ENCODE measurements at places on chromosomes 6 and 20.

- no peak for DNase-seq
Measured at GRCh38 chr6:111530667-111531066, 47.6 kb upstream of the REV3L start.

- no peak for DNase-seq
Measured at GRCh38 chr6:113856625-113857555, at the start of gene MARCKS. Gene MARCKS (plus strand): TSS chr6:113857345. CDS start chr6:113857746, 401 bp downstream.

- no peak for DNase-seq
Measured at GRCh38 chr20:17418737-17419136, 112.4 kb downstream of the BFSP1 start.

- no peak for DNase-seq
Measured at GRCh38 chr6:92682516-92683398, 736.6 kb downstream of the EPHA7 start.

DNA sequence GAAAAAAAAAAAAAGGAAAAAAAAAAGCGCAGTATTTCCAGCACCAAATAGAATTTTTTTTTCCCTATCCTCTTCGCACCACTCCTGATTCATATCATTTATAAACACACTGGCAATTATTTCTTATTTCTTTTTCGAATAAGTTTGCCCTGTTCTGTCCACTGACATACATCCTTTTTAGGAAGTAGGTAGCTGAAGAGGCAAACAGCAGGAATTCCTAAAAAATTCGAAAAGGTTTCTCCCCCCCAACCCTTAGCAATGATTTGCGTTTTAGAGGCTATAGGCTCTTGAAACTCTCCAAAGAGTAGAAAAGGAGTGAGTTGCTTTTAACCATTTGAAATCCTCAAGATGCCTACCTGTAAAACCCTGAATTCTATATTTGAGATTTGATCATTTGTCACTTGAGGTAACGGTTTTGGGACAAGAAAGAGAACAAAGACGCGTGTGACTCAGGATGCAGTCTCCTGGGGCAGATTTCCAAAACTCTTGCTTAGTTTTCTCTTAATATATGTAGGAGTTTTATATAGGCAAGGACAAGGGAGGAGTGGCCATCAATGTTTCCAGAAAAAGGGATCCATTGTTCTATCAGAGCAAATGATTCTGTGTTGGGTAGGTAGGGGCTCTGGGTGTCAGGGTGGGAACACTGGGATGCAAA is 531 bp upstream of the CCN2 start:
- DNase-seq: no peak

DNA sequence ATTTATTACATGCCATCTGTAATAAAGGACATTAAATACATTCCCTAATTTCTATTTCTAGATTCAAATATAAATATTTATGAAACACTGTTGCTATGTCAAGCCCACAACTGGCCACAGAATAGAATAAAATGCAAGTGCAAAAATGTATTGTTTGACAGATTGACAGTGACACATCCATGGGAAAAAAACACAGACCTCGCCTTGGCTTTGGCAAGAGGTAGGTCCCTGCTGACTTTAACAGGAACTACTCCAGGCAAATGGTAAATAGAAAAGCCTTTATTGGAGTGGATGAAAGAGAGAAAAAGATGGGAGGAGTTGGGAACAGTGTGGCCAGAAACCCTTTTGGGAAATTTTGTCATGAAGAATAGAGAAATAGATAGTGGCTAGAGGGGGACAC is 622.9 kb downstream of the UTRN start:
- DNase-seq: no peak

- no peak for DNase-seq
Measured at GRCh38 chr20:42688576-42688975, 501.1 kb downstream of the PTPRT start.

DNA sequence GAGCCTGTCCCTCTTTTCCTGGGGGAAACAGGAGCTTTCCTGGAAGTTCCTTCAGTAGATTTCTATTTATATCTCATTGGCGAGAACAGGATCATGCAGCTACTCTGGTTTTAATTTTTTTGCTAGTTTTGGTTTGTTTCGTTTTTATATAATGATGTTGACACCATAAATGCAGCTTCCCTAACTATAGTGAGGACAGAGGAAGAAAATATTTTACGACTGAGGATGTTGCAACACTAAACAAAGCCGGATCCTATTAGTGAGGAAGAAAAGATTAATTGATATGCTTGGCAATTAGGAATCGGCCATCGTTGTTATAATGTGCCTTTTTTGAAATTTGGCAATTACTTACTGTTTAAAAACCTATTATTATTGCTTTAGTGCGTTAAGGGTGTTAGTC is 16.6 kb downstream of the KDM1B start:
- no peak for DNase-seq

- DNase-seq: no peak
Measured at GRCh38 chr6:52570291-52570700, 6.6 kb downstream of the TRAM2 start.

DNA sequence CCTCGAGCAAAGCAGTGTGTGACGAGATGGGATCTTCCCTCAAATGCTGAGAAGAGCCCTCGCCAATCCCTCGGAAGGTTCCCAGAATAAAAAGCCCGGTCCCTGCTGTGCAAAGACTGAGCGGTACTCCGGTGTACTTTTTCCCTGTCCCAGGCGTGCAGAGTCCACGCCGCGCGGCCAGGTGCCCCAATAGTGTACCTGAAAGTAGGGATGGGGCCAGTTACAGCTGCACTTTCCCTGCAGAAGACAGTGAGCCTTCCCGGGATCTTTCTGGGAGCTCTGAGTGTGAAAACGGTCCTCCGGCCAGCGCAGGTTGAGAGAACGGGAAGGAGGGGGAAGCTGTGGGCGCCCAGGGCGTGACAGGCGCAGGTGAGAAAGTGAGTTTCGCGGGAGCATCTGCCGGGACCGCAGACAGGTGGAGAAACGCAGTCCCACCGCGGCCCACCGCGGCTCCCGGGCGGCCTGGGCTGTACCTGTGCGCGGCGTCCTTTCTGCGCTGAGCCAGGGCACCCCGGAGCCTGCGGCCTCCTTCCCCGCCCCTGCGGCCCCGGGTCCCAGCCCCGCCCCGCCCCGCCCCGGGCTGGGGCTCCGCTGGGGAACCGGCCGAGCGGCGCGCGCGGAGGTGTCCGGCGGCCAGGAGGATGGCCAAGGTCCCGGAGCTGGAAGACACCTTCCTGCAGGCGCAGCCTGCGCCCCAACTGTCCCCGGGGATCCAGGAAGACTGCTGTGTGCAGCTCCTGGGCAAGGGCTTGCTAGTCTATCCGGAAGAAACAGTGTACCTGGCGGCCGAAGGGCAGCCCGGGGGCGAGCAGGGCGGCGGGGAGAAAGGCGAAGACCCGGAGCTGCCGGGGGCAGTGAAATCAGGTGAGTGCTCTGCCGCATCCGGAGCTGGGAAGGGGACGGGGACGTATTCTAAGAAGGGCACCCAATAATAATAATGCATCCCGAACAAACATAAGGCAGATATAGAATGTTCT is at the start of gene RFX6:
Gene RFX6, plus strand, starts transcription at position 608 of the 977 bp plus-strand sequence. Its CDS starts 34 bp downstream, at position 642.
- DNase-seq: no peak

- DNase-seq: peak; percentile 7
Measured at GRCh38 chr6:17156112-17156921, 54.5 kb downstream of the STMND1 start.

GRCh38 chr20:41367393-41367695 is 726 bp upstream of the EMILIN3 start:
- DNase-seq: no peak

GRCh38 chr20:64065974-64066343 is 3.0 kb downstream of the TCEA2 start:
- peak; percentile 43 for DNase-seq

GRCh38 chr6:139904568-139904967 is 530.1 kb upstream of the CITED2 start:
- no peak for DNase-seq

DNA sequence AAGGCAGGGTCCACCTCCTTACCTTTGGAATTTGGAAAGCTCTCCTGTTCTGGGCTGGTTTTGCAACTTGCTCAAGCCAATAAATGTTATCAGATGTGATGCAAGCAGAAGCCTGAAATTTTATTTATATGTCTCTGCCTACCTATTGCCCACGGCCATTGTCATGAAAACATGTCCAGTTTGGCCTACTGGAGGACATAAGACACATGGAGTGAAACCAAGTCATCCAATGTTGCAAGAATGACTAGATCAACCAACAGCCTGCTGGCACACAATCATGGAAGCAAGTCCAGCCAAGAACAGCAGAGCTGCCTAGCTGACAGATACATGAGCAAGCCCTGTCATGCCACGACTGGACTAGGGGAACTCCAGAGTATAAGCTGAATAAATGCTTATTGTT is 56.7 kb upstream of the IRAK1BP1 start:
- DNase-seq: no peak

- no peak for DNase-seq
Measured at GRCh38 chr6:97473979-97474378, 191.0 kb upstream of the MMS22L start.

- DNase-seq: no peak
Measured at GRCh38 chr6:149453597-149454345, 31.0 kb downstream of the ZC3H12D start.

DNA sequence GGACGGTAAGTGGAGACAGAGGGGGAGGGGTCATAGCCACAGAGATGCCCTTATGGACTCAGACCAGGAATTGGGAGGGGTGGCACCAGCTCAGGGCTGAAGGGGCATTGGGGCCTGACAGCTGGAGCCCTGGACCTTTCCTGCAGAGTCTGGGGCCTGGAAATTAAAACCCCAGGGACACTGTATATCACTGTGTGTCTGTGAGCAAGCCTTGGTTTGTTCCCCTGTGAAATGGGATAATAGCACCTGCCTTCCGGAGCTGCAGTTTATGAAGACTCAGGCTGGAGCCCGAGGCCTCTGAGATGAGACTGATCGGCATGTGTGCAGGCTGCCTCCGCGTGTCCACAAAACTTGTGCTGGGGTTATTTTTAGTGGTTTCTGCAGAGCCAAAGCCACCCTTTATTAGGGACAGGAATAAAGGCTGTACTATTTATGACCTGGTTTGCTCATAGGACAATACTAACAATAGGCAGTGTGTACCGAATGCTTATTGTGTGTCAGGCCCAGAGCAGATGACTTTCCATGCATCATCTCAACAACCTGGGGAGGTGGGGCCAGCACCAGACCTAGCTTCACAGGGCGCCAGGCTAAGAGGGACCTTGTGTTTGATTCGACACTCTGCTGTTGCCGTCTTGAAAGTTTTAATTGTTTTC is 22.6 kb downstream of the MYH7B start:
- DNase-seq: no peak

- DNase-seq: no peak
Measured at GRCh38 chr6:150236544-150236943, 93.7 kb downstream of the PPP1R14C start.

DNA sequence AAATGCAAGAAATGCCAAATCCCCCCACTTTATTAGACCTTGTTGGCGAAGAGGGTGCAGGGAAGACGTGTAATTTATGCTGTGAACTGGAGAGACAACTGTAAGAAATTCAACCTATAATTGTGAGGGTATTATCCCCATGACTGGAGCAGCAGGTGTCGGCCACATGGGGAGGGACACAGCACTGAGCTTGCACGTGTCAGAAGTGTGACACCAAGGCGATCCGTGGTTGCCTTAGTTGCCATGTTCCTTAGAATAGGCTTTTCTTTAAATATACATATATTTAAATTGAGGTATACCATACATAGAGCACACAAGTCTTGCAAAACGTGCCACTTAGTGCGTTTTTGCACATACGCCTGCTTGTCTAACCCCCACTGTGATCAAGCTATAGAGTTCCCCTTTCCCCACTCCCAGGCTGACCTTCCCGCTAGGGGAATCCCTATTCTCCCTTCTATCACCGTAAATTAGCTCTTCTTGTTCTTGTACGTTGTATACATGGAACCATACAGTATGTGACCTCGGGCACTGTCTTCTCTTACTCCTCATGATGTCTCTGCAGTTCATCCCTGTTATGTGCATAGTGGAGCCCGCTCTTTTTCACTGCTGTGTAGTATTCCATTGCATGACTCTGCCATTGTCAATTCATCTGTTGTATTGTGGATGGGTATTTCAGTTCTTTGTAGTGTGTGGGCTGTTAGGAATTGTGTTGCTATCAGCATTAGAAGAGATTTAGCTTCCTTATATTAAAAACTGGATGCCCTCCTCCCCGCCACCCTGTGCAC is 81.6 kb upstream of the PMEPA1 start:
- DNase-seq: no peak

DNA sequence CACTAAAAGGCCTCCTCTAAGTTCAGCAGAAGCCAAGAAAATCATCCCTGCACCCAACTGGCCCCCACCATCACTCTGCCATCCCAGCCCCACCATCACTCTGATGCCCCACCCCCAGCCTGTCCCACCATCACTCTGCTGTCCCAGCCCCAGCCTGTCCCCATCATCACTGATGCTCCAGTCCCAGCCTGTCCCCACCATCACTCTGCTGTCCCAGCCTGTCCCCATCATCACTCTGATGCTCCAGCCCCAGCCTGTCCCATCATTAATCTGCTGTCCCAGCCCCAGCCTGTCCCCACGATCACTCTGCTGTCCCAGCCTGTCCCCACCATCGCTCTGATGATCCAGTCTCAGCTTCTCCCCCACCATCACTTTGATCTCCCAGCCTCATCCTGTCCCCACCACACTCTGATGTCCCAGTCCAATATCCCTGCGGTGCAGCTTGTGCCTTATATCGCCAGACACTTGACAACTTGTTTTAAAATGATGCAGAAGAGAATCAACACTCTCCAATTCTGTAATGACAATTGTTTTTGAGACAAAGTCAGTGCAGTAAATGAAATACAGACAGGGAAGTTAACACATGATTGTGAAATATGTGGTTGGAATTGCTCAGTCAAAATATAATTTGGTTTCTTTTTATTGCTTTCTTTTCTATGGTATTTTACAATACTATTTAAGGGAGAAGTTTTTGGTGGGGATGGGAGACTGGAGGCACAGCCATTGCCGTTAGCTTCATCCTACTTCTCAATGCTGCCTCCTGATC is 100.8 kb downstream of the TNFAIP3 start:
- DNase-seq: no peak

- DNase-seq: no peak
Measured at GRCh38 chr6:29749668-29750067, 26.4 kb downstream of the HLA-F start.

DNA sequence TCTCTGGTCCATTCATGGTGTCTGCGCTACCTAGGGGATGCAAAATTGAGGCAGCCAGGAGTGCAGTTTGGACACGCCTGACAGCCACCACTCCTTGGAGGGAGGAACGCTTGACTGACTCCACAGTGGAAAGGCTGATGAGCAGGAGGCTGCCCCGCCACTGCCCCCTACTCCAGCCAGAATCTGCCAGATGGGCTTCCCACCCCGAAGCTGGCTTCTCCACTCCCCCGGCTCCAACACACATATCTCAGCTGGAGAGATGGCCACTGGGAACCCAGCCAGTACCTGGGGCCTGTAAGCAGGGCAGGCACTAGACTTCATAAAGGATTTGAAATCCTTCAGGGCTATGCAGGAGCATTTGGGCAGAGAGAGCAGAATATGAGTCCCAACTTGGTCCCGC is 51.4 kb upstream of the BLCAP start:
- no peak for DNase-seq

- DNase-seq: no peak
Measured at GRCh38 chr6:85966828-85967227, 324.1 kb upstream of the SYNCRIP start.

GRCh38 chr6:72787391-72788031 is 165.6 kb downstream of the KCNQ5 start:
- no peak for DNase-seq

All from stimulated activated CD8-positive, alpha-beta memory T cell treated with anti-CD3 and anti-CD28 coated beads, Interleukin-2, amount 100 ng/mL, for 48 hours (primary cell).